ENCODE measurements at places on chromosomes 6 and 20.

- DNase-seq, result no peak
These were observed 2.5 kb upstream of the PPP2R5D start for GRCh38 chr6:42981836-42982235.

DNA sequence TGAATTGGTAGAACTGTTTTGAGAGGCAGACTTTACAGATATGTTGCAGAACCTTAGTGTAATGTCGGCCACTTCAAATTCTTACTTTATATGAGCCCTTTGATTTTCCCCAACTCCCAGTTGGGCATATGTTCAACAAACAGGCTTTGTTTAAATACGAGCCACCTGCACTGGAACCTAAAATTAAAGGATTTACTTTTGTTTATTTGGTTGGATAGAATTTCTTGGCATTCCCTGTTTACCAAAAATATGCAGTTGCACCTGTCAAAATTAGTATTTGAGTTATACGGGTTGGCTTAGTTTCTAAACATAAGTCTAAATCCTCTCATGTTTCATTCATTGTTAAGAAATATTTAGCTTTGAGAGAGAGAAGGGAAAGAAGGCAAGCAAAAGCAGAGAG lies 2.4 kb upstream of the GLYATL3 start:
- no peak for DNase-seq

DNA sequence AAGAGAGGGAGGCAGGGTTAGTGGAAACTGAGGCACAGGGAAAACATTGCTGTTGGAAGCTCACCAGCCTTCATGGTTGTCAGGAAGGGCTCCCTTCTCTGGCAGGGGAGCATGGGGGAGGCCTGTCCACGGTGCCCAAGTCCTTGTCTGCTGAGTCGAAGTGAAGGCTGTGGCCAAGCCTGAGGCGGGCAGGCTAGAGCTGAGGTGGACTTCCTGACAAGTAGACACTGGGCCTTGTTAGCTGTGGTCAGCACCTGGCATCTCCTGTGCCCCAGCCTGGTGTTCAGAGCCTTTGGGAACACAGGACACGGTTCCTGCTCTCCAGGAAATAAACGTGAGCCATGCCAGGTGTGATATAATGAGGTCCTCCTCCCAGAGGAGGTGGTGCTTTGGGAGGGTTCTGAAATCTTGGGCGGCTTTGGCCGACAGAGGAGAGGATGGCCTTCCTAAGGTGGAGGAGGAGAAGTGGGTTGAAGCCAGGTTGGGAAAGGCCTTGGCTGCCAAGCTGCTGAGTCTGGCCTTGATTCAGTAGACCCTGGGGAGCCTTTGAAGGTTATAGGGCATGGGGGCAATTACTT lies 138.4 kb upstream of the RNF24 start:
- DNase-seq, result no peak

DNA sequence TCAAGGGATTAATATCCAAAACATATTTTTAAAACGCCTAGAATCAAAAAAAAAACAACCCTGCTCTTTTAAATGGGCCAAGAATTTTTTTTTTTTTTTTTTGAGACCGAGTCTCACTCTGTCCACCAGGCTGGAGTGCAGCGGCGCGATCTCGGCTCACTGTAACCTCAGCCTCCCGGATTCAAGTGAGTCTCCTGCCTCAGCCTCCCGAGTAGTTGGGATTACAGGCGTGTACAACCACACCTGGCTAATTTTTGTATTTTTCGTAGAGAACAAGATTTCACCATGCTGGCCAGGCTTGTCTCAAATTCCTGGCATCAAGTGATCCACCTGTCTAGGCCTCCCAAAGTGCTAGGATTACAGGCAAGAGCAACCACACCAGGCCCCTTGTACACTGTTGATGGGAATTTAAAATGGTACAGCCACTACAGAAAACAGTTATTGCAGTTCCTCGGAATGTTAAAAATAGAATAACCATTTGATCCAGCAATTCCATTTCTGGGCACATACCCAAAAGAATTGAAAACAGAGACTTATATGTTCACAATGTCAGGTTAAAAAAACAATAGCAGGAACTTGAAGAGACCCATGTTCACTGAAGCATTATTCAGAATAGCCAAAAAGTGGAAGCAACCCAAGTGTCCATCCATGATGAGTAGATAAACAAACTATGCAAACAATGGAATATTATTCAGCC lies 3.1 kb upstream of the MYL9 start:
- DNase-seq, result no peak

All from CD4-positive, alpha-beta T cell treated with Interleukin-6 for 4 hours (primary cell).